ENCODE measurements at places on chromosomes 6 and 20.

GRCh38 chr20:6855104-6855503 lies 87.6 kb downstream of the BMP2 start:
- no peak for DNase-seq

GRCh38 chr6:37802810-37803209 lies 16.7 kb upstream of the ZFAND3 start:
- no peak for DNase-seq

GRCh38 chr6:4808396-4808795 lies 32.2 kb downstream of the CDYL start:
- DNase-seq, result no peak

GRCh38 chr6:2684766-2685754 lies 65.7 kb downstream of the MYLK4 start:
- no peak for DNase-seq

DNA sequence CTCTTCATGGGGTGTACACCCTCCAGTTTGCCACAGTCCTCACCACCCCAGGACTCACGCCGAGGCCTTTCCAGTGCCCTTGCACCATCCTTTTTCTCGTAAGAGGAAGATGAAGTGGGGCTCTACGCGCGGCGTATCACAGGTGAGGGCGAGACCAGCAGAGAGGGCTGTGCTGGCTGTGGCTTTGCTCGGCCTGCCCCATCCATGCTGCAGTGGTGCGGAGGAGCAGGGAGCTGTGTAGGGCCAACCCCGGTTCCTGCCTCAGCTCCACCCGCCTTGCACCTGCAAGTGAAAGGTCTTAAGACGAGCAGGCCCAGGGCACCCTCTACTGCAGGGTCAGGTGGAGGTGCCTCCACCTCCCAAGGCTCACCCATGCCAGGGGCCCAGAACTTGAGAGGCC lies 24.1 kb downstream of the RBCK1 start:
- no peak for DNase-seq

- DNase-seq, result no peak
These were observed 103.0 kb upstream of the PDE10A start for GRCh38 chr6:165766026-165766425.
